ENCODE measurements at places on chromosomes 1 and 21.
A peak's percentile ranks its signal among the peaks of the same experiment; 100 is the strongest.

DNA sequence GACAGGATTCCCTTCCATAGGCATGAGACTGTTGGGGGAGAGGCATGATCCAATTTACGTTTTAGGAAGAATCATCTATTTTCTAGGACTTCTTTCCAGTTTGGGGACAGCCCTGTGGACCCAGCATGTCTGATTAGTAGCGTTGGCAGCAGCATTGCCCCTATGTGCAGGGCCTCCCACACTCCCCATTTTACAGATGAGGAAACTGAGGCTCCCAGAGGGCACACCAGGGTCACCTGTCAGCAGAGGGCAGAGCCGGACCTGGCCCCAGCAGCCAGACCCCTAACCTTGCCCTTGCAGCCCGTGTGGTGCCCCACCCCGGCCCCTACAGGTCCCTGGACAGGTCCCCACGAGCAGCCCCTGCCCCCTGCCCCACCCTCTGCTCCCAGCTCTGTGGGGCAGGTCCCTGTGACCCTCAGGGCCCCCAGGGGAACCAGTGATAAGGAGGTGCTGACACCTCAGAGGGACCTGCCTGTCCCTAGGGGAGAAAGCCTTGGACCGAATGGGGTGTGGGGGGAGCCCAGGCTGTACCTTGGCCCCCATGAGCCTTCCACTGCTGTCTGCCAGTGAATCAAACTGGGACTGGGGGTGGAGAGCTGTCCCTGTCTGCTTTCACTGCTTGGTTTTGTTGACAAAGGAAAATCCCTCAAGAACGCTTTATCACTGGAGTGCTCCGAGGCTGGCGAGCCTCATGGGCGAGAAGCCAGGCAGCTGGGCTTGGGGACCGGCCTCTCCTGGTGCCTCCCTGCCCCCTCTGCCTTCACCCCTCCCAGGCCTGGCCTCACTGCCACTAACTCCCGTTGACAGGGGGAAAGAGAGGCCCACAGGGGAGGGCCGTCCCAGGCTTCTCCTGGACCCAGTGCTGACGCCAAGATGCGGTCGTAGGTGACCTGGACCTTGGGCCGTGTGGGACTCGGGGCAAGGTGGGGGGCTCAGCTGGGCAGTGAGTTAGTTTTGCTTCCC lies 39.4 kb upstream of the CCDC27 start:
- H3K27ac ChIP-seq = no peak overlapping the region
- no peaks in the 10 kb centered on the region for H3K4me1 ChIP-seq
- H3K36me3 ChIP-seq = no peaks in the 10 kb centered on the region
- H3K4me3 ChIP-seq = no peak overlapping the region

DNA sequence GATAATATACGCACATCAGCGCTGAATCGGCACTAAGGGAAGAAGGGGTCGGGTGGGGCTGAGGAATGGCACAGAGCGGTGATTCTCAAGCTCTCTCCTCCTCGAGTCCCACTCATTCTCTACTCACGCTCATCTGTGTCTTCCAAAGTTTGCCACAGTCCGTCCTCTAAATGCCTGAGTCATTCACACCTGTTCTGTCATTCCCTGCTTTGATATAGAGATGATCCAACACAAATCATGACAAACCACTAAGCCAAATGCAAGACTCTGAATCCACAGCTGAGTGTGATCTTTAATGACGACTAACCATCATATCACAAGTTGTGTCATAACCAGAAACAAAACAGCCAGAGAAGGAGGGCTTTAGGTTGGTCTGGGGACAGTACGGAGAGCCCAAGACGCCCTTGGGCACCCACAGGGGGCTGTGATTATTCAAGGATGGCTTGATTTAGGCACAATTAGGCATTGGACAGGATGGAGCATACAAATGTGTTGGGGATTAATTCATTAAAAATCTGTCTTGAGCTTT lies 501.5 kb downstream of the KIF26B start:
- peaks cover 4% of the 10 kb centered on the region for H3K27me3 ChIP-seq
- ATAC-seq = peak; percentile 18
- H3K4me3 ChIP-seq = no peak overlapping the region
- no peak overlapping the region for H3K27ac ChIP-seq
- no peaks in the 10 kb centered on the region for H3K4me1 ChIP-seq

- no peaks in the 10 kb centered on the region for H3K27me3 ChIP-seq
- H3K27ac ChIP-seq = no peak overlapping the region
- ATAC-seq = no peak
- H3K36me3 ChIP-seq = peaks cover 8% of the 10 kb centered on the region
- H3K4me3 ChIP-seq = no peak overlapping the region
- peaks cover 46% of the 10 kb centered on the region for H3K4me1 ChIP-seq
Observed at GRCh38 chr1:89760496-89760895, 60.3 kb upstream of the LRRC8D start.

- H3K4me1 ChIP-seq = no peaks in the 10 kb centered on the region
- peaks cover 6% of the 10 kb centered on the region for H3K27me3 ChIP-seq
- no peak overlapping the region for H3K27ac ChIP-seq
- H3K4me3 ChIP-seq = no peak overlapping the region
Observed at GRCh38 chr1:21188235-21188634, 11.5 kb upstream of the EIF4G3 start.

DNA sequence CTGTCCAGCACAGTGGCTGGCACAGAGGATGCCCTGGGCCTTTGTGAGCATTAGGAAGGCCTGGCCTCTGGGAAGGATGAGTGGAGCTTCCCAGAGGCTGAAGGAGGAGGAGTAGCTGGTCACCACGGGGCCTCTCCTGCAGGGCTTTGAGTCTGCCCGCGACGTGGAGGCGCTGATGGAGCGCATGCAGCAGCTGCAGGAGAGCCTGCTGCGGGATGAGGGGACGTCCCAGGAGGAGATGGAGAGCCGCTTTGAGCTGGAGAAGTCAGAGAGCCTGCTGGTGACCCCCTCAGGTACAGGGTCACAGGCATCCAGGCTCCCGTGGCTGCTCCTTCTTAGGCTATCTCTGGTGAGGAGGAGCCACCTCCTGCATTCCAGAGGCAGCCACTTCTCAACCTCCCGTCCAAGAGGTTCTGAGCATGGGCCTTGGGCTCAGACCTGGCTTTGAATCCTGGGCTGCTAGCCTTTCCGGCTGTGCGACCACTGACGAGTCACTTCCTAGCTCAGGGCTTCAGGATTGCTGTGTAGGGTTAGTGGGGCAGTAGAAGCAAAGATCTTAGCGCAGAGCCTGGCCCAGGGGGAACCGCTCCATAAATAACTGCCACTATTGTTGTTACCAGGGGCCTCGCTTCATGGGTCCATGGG lies 14.0 kb downstream of the SESN2 start:
- no peak overlapping the region for H3K4me3 ChIP-seq
- no peak overlapping the region for H3K27ac ChIP-seq
- H3K4me1 ChIP-seq = no peaks in the 10 kb centered on the region
- H3K27me3 ChIP-seq = no peaks in the 10 kb centered on the region

Data from activated T-helper 17 cell treated with anti-CD3 and anti-CD28 coated beads, Interleukin-2, amount 50 U/mL, for 72 hours (primary cell).